ENCODE measurements at places on chromosomes 7 and 10. TPM values are rescaled to one million over a fixed set of nuclear protein-coding genes. Genes with fewer than 3 reads are reported as not detected.

CRHR2 gene
- not detected for polyA plus RNA-seq

TFPI2 gene
- 57.3 TPM for polyA plus RNA-seq

MEST gene
- 46.7 TPM for polyA plus RNA-seq

FLNC gene
- 20.1 TPM for polyA plus RNA-seq

TSPAN15 gene
- 166 TPM for polyA plus RNA-seq

NKX6-2 gene
- polyA plus RNA-seq: not detected

RBM48 gene
- polyA plus RNA-seq: 9.8 TPM

GJD4 gene
- not detected for polyA plus RNA-seq

DNA sequence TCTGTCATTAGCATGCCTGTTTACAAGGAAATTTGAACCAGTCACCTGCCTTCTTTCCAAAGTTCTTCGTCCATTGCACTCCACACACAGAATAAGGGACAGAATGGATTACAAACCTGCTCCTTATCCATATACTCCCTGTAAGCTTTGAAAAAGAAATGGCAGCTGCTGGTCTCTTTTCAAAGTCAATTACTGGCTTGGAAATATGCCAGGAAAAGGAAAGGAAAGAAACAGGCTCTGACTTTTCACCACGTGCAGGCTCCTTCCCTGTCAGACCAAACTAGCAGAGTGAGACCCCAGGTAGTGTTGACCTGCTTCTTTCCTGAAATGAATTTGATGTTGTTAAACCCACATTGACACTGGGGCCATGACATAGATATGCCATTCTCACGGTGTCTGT lies 84.5 kb downstream of the LHFPL3 start:
- DNase-seq: no peak

GRCh38 chr7:109131141-109131540 lies 561.5 kb downstream of the DNAJB9 start:
- DNase-seq: no peak

DNA sequence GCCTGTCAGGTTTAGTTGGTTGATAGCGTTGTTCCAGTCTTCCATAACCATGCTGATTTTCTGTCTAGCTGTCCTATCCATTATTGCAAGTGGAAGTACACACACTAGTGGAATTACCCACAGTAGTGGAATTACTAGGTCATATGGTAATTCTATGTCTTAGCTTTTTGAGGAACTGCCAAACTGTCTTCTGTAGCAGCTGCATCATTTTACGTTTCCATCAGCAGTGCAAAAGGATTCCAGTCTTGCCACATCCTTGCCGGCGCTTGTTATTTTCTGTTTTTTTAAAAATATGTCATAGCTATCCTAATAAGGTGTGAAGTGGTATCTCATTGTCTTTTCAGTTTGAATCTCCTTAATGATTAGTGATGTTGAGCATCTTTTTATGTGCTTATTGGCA lies 17.2 kb upstream of the RHBDD2 start:
- DNase-seq: no peak

DNA sequence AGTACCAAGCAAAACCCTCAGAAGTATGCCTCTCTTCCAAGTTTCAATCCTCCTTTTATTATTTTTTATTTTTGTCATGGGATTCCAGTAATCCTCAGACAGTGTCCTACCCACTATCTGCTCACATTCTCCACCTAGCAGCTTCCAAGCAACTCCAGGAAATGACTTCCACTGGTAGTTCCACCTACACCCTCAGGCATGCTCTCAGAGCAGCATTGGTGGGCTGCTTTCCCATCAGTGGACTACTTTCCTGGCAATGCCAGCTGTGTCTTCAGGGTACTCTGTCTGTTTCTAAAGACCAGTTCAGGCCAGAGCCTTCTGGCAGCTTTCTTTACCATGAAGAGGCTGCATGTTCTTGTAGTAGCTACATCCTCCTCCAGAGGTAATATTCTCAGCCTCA lies 244.0 kb downstream of the HGF start:
- DNase-seq: no peak

GRCh38 chr10:120539076-120539475 lies 82.0 kb downstream of the PLPP4 start:
- DNase-seq: no peak

- no peak for DNase-seq
Measured at GRCh38 chr7:27966219-27966780, 214.3 kb downstream of the JAZF1 start.

- DNase-seq: no peak
Measured at GRCh38 chr10:59675812-59676211, 33.8 kb downstream of the SLC16A9 start.

DNA sequence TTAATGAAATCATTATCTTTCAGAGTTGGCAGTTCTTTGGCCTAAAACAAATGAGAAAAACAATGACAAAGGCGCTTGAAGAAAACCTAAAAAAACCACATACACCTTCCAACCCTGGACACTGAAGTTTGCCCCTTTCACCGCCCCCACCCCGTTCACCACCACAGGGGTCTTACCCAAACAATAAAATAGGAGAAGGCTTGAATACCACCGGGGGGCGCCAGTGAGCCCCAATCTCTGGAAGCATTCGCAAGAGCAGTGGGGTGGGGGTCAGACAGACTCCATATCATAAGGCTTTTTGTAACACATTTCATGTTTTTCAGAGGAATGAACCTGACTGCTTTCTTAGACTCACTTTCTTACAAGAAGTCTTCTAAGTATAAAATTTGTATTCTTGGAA lies 163.6 kb downstream of the PIP4K2A start:
- peak; percentile 44 for DNase-seq

- DNase-seq: no peak
Measured at GRCh38 chr10:70112071-70112470, 20.6 kb downstream of the AIFM2 start.

DNA sequence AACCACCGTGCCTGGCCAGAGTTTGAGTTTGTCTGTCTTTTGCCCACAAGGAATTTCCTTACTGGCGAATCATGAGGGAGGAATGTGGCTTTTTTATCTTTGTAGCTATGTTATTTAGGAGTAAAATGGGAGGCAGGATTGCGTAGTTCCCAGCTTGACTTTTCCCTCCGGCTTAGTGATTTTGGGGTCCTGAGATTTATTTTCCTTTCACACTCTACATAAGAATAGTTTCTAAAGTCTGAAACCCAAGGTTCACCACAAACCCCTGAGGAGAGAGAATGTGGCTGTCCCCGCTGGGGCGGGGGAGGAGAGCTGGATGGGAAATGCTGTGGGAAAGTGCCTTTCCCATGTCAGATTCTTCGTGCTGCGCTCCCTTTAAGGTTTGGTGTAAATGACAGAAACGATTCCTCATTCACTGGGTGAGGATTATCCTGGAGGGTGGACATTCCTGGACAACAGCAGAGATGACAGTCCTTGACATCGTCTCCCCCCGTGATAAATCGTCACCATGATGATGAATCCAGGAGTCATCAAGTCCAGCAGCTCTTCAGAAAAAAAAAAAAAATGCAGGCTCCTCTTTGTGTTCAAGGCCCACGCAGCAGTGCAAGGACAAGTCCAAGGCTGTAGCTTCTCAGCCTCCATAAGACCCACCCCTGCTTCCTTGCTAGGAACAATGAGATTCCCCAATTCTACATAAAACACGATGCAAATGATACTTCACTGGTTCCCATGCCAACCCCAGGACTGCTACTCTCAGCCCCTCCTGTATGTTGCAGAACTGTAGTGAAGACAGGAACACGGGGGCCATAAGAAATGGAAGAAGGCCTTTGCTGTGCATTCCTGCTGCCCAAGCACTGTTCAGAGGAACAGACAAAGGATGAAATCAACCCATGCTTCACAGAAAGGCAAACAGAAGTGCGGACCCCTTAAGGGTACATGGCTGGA lies 233.1 kb downstream of the CCDC3 start:
- no peak for DNase-seq

GRCh38 chr7:108335269-108335918 lies 120.8 kb downstream of the NRCAM start:
- peak; percentile 19 for DNase-seq

GRCh38 chr7:132437730-132438129 lies 138.5 kb downstream of the PLXNA4 start:
- peak; percentile 42 for DNase-seq

GRCh38 chr7:158022601-158023000 lies 565.0 kb downstream of the PTPRN2 start:
- no peak for DNase-seq

- peak; percentile 10 for DNase-seq
Measured at GRCh38 chr10:75592151-75592787, 160.8 kb downstream of the LRMDA start.

DNA sequence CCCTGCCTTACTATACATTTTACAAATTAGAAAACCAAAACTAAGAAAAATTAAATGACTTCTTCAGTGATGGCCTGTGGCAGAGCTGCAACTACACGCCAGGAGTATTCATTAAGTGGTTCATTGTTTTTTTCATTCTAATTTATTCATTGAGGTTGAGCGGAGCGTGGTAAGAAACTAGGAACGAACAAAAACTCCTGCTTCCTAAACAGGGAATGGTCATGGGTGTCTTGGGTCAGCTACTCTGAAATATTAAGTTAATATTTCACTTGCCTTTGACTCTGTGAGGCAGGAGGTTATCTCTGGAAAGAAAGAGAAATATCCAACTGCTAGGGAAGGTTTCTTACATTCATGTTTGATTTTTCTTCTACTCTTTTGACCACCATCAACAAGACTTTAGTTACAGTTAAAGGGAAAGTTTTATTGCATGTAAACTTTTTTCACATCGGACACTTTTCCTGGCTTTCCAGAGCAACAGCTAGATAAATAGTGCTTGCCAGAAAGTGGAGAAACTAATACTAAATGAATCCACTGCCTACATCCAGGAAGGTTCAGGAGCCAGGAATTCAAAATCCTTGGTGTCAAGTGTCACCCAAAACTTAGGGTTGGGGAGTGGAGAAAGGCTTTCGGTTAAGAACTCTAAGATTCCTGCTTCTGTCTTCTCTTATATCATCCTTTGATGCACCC lies 896 bp upstream of the GNG11 start:
- peak; percentile 57 for DNase-seq

DNA sequence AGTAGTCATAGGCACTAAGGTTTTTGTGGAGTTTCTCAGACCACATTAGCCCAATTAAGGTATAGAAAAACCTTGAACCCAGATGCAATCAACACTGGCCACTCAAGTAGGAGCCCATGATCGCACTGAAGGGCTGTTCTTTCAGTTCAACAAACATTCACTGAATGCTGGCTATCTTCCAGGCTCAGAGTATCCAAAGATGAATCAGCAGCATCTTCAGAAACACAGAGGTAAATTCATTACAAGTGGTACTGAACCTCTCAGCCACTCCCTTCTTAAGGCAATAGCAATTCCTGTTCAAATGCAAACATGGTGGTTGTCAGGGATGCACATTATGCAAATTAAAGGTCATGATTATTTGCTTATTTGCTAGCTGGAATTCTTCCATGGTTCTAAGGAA lies 17.1 kb downstream of the KCNK18 start:
- no peak for DNase-seq

GRCh38 chr10:91042069-91042468 lies 121.2 kb upstream of the ANKRD1 start:
- no peak for DNase-seq

DNA sequence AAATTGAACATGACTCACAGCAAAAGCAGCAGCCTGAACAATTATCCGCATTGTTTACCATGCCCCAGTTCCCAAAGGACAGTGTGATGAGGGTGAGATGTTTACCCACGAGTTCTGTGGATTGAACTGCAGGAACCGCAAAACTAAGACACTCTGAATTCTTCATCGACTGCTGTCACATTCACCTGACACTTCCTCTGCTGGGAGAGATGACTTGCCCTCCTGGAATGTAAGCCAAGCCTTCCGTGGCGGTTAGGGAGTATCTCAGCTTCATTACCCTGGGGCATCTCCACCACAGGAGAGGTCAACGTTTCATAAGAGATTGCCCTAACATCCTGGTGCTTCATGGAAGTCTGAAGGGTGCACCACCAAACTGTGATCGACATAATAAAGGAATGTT lies 374.6 kb upstream of the ADARB2 start:
- no peak for DNase-seq

- DNase-seq: no peak
Measured at GRCh38 chr10:77075926-77076325, 561.7 kb downstream of the KCNMA1 start.

- DNase-seq: no peak
Measured at GRCh38 chr7:42910306-42910705, 1.6 kb downstream of the C7orf25 start.

DNA sequence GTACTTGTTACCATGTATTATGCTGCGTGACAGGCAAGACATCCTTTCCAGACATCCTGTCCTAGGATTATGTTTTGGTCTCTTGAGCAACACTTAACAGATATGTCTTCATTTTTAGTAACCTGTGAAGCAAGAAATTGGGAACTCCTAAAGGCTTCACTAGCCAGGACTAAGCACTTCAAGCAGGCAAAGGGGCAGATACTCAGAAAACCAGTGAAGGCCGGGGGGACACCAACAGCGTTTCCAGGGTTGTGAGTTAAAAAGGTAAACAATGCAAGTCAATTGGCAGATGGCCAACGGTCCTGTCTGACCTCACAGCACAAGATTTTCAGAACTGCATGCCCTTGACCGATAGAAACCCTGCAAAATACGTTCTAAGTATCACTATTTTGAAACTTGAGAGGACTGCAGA lies 77.6 kb upstream of the SFMBT2 start:
- DNase-seq: no peak

DNA sequence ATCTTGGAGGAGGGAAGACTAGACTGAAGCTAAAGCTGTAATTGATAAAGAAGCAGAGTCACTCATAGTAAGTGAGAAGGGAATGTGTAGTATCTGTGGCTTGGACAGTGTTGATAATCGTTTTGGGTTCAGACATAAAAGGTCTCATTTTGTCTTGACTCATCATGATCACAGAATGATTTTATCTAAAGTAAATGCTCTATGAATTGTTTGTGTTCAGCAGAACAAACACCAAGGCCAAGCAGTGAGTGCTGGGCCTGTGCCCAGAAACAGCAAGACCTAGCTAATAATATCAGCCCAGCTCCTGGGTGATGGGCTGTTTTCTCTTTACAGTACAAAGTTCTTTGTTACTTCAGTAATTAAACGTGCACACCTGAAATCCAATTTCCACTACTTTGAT lies 26.7 kb upstream of the CD36 start:
- DNase-seq: peak; percentile 48

GRCh38 chr10:107496594-107496993 lies 332.1 kb upstream of the SORCS1 start:
- DNase-seq: no peak

Measured in endothelial cell of umbilical vein (primary cell).